Kidney (tissue), 22 donors: ENCODE measurements at places on chromosomes 6 and 20.

- DNase-seq = no peak
Observed at GRCh38 chr6:151409260-151409659, 17.9 kb upstream of the ZBTB2 start.

DNA sequence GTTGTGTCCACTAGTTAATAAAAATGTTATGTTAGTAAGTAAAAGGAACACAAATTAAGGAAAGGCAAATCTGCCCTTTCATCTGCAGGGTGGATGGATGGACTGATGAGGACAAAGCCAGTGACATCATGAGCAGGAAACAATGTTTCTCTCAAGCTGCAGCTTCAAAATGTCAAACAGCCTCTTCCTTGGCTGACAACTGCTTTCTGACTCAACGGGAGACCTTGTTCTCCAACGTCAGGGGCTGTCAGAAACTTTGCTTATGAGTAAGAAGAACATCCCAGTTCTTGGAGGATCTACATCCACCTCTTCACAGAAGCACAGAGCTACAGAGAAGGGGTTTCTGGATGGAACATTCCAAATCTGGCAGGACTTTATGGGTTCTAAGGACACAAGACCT lies 6.0 kb downstream of the CST2 start:
- no peak for DNase-seq

DNA sequence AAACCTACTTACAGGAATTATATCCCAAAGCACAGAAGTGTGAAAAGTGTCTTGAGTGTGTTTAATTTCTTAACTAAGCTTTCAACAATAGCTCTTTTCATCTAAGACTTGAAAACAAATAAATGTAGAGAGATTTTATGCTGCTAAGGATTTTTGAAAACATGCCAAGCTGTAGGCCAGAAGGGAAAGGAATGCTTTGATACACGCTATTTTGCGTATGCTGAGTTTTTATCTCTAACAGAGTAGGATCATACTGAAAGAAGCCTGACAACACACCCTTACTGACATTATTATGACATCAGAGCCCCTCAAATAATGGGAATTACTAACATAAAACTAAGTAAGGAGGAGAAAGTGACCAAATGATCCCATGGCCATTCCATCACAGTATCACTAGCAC lies 265.5 kb downstream of the KHDC1L start:
- no peak for DNase-seq

DNA sequence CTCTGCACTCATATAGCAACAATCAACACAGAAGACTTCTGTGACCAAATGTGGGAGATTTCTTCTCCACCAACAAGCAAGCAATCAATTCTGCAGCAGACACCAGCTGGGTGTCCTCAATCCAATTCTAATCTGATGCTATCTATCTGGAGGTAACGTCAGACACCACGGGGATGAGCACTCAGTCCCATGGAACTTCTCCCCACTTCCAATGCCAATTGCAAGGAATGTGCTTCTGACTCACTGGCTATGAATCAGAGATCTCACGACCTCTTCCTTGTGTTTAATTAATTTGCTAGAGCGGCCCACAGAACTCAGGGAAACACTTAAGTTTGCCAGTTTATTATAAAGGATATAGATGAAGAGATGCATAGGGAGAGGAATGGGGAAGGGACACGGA lies 103.5 kb upstream of the SIRPG start:
- DNase-seq = no peak

DNA sequence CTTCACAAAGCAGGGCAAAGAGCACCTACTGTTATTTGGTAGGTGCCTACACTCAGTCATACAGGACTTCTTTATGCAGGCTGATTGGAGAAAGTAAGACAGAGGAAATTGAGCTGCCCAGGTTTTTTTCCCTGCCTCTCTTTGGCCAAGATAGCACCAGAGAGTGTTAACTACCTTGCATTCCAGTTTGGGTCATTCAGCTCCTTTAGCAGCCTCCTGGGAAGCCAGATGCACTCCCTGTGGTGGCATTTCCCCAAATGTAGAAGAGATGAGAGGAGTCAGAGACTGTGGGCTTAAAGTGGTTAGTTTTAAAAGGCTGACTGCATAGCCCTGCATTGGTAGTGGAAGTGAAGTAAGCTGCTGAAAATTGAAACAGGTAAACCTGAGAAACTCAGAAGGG lies 358.4 kb downstream of the BCKDHB start:
- DNase-seq = no peak

DNA sequence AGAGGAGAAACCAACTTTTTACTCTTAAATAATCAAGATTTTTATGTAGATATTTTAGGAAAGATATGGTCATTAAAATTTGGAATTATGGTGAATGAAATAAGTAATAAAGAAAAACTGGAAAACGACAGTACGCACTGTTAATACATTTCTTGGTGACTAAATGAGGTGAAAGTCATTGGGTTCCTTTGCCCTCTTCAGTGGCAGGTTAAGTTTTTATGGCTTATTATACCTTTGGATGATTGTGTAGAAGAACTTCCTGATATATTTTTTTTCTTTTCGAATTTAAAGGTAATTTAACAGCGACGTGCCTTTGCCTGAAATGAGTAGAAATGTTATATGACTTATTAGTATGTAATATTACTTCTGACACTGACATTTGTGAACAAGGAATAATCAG lies 43.4 kb downstream of the FOXO3 start:
- DNase-seq = no peak

DNA sequence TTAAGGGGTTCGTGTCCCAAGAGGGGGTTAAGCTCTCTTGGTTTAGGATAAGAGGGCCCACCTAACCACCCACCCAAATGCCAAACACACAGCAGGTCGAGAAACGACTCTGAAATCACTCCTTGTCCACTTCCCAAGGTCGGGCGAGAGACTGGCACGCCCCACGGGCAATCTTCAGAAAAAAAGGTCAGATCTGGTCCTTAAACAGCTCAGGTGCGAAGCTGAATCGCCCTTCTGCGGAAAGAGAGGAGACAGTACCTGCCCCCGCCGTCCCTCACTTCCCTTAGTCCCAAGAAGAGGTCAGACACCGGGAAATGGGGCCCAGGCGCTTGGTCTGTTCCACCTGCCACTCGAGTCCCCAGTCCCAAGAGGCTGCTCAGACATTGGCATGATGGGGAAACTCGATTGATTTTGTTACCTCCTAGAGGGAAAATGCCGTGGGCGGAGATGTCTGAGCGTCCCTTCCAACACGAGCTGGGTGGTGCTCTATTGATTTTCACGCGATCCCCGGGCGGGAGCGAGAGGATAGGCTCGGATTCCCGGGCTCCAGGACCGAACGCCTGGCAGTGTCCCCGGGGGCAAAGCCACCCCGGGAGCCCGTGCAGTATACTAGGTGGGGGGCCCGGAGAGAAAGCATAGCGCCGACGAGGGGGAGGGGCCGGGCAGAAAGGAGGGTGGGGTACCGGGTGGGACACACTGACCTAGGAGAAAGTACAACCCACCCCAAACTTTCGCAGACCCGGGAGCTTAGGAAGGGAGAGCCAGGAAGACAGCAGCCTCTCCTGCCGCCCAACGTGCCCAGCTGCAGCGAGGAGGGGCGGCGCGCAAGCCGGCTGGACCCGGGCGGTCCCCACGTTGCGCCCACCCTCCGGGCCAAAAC lies 1.1 kb upstream of the SAMD5 start:
- no peak for DNase-seq

GRCh38 chr6:2197177-2197671 lies 48.2 kb downstream of the GMDS start:
- no peak for DNase-seq

GRCh38 chr6:111080698-111081097 lies 6.6 kb upstream of the SLC16A10 start:
- no peak for DNase-seq

GRCh38 chr6:125810445-125810844 lies 19.7 kb downstream of the NCOA7 start:
- peak; percentile 38 for DNase-seq

GRCh38 chr6:32785781-32786533 lies 22.6 kb upstream of the HLA-DQB2 start:
- DNase-seq = peak; percentile 42

- peak; percentile 73 for DNase-seq
Observed at GRCh38 chr6:17446713-17447112, 53.3 kb downstream of the CAP2 start.

DNA sequence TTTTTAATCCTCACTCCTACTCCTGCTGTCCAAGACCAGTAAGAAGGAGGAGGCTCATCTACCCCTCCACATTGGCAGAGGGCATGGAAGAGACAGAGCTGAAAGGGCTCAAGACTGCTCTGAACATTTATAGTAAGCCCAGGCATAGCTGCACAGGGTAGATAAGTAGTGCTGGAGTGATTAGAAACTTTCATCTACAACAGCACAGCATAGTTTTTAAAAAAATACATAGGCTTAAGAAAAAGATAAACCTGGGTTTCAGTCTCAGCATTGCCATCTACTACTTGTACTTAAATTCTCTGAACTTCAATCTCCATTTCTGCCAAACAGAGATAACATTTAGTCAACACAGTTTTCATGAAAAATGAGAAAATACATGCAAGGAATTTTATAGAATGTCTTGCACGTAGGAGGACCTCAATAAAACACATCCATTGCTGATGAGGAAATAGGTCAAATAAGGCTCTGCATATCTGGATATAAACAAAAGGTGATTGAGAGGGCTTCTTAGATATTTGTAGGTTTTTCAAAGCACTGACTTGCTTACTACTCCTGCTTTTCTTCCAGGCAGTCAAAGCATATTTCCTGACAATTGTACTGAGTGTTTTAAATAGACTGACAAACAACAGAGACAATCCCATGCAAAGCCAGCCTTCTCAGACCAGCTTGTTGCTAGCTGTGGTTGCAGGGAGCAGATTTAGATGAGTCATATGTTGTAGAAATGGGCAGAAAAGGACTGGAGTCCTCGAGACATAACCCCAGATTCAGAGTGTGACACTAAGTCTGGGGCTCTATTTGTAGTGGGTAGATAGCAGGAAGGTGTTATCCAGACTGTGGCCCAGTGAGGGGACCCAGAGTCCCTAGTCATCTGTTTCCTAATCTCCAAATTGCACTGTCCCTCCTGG lies 107.4 kb upstream of the TAB2 start:
- no peak for DNase-seq

GRCh38 chr6:6724539-6725467 lies 136.3 kb downstream of the LY86 start:
- peak; percentile 96 for DNase-seq

- no peak for DNase-seq
Observed at GRCh38 chr6:105536961-105537360, 134.1 kb upstream of the PREP start.

- no peak for DNase-seq
Observed at GRCh38 chr6:111680015-111680712, 74.5 kb upstream of the TRAF3IP2 start.

DNA sequence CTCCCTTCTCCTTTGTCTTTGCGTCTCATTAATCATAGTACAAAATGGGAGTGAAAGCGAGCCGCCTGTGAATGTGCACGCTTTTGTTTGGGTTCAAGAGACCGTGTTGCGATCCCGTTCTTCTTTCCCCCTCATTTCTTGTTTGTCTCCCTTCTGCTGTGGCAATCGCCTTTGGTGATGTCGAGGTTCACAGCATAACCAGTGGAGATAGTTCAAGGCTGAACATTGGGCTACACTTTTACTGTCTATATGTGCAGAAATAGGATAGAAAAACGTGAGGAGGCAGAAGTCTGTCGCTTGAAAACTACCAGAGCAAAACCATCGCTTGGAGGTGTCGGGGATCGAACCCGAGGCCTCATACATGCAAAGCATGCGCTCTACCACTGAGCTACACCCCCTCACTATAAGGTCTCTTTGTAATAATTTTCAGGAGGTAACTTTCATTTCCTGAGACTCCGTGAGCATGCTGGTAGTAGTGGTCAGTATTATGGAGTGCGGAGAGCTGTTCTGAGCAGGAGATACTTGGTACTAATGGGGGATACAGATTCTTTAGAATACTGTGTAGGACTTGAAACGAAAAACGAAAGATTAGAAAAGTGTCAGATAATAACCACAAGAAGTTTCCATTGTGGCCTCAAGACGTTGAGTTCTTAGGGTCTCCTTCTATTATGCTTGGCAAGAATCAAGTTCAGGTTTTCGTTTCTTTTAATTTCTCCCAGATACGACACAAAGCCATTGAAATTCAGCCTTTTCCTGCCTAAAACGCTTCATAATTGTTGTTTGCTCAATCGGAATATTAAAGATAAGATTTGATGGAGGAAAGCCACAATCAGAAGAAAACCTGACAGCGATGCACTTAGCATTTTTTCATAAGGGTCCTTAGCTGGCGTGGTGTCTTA lies 106.6 kb downstream of the TRIM27 start:
- no peak for DNase-seq

DNA sequence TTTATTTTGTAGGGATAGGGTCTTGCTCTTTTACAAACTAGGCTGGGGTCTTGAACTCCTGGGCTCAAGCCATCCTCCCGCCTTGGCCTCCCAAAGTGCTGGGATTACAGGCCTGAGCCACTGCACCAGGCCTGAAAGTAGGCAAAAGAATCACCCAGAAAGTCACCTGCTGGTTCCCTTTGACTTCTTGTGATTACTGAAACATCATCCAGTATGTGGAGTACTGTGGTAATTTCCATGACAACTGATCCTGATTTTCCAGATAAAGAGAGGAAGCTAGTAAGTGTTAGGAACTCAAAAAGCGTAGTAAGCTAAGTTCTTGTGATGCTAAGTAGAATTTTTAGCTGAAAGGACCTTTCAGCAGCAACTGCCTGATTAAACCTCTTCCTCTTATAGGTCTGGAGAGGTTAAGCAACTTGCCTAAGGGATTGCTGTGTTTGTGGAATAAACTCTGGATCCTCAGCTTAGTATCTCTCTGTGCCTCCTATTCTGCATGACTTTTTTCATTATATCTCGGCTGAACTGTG lies 16.8 kb downstream of the RALY start:
- no peak for DNase-seq

- peak; percentile 39 for DNase-seq
Observed at GRCh38 chr20:34473262-34473883, 42.8 kb upstream of the DYNLRB1 start.

DNA sequence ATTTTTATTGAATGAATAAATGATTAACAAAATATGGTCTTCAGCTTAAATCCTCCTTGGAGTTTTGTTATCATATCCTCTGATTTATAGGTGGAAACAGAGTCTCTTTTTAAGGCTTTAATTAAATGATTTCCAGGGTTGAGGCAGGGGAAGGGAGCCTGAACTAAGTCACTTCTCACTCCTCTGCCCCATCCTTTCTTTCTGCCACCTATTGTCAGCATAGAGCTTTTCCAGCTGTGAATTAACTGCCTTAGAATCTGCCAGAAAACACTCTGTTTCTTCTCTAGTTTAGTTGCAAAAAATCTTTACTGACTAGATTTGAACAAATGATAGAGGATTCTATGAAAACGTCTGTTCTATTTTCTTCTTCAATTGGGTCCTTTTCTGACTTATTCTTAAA lies 9.8 kb downstream of the OGFRL1 start:
- DNase-seq = no peak

DNA sequence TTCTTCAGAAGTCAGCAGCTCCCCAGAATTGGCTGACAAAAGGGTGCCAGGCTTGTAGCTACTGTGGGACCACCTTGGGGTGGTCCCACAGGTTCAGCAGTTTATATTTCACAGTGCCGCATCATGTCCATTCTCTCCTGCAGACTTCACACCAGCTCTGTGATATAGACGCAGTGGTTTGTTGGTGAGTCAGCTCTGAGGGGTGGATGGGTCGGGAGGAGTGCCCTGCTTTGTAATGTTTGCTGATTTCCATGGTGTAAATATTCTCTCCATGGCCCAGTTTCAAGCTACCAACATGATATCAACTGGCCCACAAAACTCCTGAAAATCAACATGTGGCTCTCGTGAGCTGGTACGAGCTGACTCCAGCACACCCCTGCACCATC lies 78.2 kb downstream of the CDH22 start:
- no peak for DNase-seq
